Posterior vena cava (tissue), 2 donors: ENCODE measurements at places on chromosomes 3 and 15. TPM values are rescaled to one million over a fixed set of nuclear protein-coding genes. Genes with fewer than 3 reads are reported as not detected.

The TM4SF1 gene
- total RNA-seq = 106 TPM

DNA sequence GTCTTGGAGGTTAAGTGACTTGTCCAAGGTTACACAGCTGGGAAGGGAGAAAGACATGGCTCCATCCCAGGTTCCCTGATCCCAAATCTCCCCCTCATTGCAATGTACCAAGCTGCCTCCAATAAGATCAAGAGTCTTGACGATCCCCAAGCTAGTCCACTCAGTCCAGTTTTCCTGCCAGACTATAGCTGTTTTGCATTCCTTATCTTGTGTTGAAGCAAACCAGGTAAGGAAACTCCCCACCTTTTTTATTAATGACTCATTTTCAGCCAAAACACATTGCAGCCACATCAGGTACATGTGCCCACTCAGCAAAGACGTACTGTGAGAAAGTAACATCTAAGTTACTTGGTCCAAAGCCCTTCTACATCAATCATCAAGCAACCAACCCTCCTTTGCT is 41.9 kb downstream of the LIPC start:
- no peak for DNase-seq

GRCh38 chr3:32780071-32780734 is 37.6 kb upstream of the TRIM71 start:
- DNase-seq = no peak

DNA sequence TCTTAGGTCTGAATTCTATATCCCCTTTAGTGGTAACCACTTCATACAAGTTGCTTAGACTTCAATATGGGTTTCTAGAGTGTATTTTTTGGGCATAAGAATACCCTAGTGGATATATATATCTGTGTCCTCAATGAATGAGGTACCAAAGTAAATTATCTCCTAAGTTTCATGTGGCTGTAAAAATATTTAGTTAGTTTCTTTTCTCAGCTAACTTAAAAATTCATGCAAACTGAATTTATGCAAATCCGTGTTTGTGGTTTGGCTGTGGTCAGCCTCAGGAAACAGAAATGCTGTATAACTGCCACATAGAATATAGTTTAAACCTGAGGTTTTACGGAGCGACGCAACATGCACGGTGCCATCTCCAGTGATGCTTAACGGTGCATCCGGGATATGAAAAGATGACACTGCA is 80.3 kb downstream of the PEX5L start:
- no peak for DNase-seq

DNA sequence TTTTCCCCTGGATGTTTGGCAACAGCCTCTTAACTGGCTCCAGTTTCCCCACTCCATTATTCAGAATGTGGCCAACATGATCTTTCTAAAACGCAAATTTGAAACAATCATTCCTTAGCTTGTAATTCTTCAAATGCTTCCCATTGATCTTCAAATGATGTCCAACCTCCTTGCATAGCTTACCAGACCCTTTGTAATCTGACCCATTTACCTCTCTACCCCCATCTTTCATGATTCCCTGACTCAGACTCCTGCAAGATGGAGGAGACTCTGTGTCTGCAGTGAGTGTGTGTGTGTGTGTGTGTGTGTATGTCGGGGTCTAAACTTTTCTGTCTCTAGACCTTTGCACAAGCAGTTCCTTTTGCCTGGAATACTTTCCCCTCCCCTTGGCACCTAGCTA is 515.7 kb upstream of the PROK2 start:
- no peak for DNase-seq

The CHL1 gene
- 4.9 TPM for total RNA-seq

DNA sequence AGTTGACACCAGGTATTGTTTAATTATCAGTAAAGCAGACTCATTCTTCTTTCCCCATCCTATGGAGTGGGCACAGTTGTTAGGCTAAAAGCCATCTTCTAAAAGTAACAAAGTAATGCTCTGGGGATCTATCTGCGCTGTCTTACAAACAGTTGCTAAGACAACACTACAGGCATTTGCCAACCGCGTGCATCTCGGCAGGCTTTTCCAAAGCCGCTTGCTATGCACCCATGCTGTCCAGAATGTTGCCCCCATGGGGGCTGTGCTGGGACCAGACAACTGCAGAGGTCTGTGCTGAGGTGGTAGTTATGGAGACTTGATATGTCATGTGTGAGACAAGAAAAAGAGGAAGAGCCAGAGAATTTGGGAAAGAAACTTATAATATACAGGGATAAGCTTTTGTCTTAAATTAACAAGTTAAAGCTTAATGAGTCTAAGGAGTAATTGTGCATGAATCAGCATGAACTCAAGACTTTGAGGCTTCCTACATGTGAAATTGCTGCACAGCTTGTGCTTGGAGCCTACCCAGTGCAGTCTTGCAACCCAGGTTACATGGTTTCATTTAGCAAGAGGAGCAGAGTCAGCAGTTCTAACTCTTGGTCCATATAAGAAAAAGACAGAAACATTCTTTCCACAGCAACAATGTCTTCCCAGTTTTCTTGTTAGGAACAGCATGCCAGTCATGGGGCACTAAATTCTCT is 38.9 kb upstream of the DCLK3 start:
- no peak for DNase-seq

DNA sequence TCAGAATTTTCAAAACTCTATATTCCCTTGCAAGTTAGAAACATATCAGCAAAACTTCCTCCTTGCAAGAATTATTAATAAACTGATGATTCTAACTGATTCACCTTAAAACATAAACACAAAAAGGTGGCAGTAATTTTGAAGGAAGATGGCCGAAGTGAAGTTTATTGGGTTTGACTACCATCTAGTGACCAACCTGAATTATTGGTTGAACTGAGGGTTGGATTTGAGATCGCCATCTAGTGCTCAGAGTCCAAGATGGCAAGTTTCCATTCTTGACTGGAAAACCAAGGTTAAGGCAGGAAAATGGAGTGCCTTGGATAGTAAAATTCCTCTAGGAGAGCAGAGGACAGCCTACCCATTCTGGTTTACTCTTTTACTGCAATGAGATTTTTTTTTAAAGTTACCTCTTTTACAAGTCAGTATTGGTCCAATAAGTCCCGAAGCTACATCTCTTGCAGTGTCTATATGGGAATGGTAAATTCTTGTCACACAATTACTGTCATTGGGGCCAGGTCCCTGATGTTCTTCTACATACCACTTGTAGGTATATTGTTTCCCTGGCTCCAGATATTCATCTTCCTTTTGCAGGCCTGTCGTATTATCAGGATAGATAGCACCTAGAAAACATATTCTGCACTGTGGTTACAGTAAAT is 51.6 kb upstream of the CP start:
- no peak for DNase-seq

The PLCB2 gene
- total RNA-seq = 29.0 TPM

DNA sequence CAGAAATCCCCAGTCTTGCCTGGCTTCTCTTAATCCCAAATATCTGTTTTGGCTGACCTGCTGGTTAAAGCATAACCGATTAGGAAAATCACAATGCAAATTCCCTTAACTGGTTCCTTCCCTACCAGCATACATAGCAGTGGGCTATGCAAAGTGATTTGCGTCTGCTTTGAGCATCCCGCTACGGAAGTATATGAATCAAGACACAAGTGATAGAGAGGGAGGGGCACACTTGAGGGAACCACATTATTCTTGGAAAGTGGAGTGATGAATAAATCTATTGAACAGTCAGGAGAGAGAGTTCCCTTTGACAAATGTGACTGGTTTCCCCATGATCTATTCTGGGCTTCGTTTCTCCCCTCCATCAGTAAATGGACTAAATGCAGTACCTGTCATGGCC is 119.6 kb upstream of the C15orf61 start:
- DNase-seq = no peak

- DNase-seq = no peak
These were observed 378.4 kb upstream of the CNTN3 start for GRCh38 chr3:74992898-74993297.

- no peak for DNase-seq
These were observed 157.8 kb downstream of the TIGIT start for GRCh38 chr3:114451561-114452018.

The CPLX3 gene
- total RNA-seq = not detected

DNA sequence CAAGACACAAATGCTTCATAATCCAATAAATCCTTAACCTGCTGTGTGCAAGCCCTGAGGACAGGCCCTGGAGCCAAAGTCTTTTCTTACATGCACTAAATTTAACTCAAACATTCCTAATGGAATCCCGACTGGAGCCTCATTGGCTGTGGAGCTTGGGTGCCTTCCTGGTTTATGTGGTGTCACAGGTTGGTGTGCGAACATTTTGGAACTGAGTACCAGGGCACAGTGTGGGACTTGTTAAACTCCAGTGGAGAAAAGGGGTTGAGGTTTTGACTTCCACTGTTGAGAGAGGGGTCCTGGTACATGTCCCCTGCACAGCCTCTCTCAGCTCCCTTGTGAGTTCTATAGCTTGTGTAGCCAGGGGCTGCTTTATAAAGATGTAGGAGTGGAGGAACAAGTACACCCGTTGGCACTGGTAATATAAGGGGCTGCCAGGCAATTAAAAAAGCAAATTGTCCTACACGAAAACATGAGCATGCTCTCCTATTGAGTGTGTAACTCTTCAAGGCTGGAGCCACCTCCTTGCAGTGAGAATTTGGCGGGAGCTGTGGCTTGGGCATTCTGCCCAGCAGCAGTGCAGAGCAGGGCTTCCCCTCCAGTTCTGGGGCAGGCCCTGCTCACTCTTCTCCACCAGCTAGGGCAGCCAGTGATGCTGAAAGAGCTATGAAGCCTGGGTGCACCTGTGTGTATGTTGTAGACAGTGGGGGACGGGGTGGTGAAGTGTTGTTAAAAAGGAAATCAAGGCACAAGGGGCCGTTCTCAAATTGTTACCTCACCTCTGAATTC is 218.1 kb downstream of the CLSTN2 start:
- no peak for DNase-seq

The ITGA11 gene
- total RNA-seq = 62.5 TPM

DNA sequence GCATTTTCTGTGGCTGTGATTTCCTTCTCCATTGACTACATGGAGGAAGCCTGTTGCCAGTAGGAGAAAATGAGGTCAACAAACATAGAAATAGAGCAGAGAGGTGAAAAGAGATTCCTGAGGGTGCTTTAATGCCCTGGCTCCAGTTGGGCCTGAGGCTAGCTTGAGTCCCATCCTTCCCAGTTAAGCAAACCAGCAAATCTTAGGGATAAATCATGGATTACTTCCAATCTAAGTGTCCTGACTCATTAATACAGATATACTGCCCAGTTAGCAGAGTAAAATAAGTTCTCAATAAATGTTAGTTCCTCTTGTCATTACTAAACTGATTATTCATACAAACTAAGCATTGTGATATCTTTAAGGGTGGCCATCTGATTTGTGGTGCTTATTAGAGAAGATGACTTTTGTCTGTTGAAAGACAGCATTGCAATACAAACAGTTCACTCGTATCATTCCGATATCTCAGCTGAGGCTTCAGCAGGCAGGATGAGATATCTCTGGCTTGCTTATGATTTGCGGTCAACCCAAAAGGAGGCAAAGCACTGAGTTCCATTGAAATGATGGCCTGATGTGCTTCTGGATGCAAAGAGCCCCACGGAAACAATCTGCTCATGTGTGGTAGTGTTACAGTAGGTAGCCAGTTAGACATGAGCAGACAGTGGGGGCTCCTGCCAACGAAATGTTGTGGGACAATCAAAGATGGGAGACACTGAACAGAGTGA is 6.6 kb upstream of the STARD5 start:
- no peak for DNase-seq

The STRIT1 gene
- total RNA-seq = not detected

The FOXL2NB gene
- not detected for total RNA-seq

- DNase-seq = no peak
These were observed 229.0 kb upstream of the HES1 start for GRCh38 chr3:193906849-193907410.

- DNase-seq = no peak
These were observed 197.0 kb upstream of the ZPLD1 start for GRCh38 chr3:102237838-102238237.

GRCh38 chr15:101320501-101321052 is 25.5 kb upstream of the SNRPA1 start:
- no peak for DNase-seq

The KCNMB2 gene
- not detected for total RNA-seq

GRCh38 chr15:57377478-57377847 is 1.2 kb downstream of the CGNL1 start:
- no peak for DNase-seq

- DNase-seq = no peak
These were observed 20.4 kb upstream of the SATB1 start for GRCh38 chr3:18445401-18446148.

The ALDH1L1 gene
- 12.4 TPM for total RNA-seq

The GHSR gene
- not detected for total RNA-seq

GRCh38 chr3:178263236-178263916 is 272.9 kb upstream of the KCNMB2 start:
- no peak for DNase-seq

DNA sequence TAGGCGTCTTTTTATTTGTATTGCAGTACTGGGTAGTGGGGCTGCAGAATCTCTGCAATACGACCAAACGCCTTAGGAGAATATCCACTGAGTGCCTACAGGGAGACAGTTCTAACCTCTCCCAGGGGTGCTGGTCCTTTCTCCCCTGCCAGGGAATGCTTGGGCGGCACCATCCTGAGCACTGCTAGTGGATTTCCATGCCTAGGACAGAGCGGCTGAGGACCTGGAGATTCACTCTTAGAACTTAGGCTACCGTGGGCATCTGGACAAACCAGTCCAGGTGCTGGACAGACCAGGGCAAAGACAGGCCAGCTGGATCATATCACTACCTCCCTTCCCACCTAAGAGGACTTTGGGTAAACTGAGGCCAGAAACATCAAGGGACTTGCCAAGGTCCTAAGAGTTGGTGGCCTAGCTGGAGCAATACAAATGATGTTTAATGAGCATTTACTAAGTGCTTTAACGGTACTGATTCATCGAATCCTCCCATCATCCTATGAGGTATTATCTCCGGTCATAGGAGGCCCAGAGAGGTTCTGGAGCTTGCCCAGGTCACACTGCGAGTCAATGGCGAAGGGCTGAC is 902 bp downstream of the TMEM44 start:
- peak; percentile 48 for DNase-seq

GRCh38 chr15:41438206-41438605 is 21.3 kb downstream of the RTF1 start:
- no peak for DNase-seq

DNA sequence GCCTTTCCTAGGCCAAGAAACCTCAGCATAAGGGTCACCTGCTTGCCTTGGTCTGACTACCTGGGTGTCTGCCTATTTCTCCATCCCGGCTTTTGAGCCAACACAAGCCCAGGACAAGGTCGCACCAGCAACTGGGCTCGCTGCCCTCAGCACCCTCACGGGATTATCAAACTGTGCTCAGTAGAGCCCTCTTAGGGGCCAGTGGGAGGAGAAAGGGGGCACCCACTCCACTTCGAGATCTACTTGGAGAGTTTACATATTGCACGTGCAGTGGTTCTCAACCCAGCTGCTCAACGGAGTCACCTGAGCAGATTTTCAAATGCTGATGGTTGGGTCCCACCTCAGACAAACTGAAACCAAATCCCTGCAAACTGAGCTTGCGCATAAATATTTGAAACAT is 31.1 kb downstream of the TSPAN3 start:
- no peak for DNase-seq

The UCN2 gene
- not detected for total RNA-seq

The POLQ gene
- total RNA-seq = 0.48 TPM

The GP9 gene
- total RNA-seq = not detected
